Suppressor macrophage treated with lipopolysaccharide for 4 hours (primary cell): ENCODE measurements at places on chromosomes 5 and 9.
A peak's percentile ranks its signal among the peaks of the same experiment; 100 is the strongest.

DNA sequence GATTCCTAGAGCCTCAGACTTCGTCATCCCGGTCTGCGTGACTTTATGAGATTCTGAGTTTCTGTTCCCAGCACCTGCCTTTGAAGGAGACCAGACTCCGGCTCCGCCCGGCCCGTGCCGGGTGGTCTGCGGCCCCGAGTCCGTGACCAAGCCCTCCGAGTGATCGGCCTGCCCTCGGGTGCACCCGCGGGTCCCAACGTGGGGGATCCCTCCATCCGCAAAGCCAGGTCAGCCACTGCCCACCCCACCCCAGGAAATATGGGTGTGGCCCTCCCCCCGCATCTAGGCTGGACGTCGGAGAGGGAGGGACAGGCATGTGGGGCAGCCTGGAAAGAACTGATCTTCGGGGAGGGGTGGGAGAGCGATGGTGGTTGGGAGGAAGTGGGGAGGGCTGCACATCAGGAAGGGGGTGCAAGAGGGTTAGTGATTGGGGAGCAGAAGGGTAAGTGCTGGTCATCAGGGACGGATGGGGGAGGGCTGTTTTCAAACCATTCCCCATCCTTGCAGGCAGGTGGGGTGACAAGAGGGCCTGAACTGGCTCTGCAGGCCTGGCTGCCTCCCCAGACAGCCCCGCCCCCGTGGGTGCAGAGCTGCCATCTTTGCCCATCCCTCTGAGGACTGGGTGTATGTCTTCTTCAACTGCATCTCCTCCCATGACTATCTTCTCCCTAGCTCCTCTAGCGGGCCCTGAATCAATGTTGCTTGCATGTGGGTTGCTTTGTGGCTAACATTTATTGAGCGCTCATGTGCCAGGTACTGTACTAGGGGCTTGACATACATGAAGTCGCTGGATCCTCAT lies 747 bp downstream of the LRSAM1 start:
- peak; percentile 67 for DNase-seq

DNA sequence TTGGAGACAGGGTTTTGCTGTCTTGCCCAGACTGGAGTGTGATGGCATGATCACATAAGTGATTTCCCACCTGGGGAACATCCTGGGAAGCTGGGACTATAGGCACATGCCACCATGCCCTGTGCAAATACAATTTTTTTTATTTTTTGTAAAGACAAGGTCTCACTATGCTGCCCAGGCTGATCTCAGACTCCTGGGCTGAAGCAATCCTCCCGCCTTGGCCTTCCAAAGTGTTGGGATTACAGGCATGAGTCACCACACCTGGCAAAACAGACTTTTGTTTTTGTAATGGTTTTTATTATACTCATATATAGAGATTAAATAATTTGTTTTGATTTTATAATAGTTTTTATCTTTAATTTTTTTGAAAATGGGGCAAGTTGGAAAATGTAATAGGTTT lies 14.7 kb downstream of the DNAJC25 start:
- no peak for DNase-seq

- DNase-seq = no peak
These were observed 29.8 kb downstream of the CORO2A start for GRCh38 chr9:98162613-98163012.

DNA sequence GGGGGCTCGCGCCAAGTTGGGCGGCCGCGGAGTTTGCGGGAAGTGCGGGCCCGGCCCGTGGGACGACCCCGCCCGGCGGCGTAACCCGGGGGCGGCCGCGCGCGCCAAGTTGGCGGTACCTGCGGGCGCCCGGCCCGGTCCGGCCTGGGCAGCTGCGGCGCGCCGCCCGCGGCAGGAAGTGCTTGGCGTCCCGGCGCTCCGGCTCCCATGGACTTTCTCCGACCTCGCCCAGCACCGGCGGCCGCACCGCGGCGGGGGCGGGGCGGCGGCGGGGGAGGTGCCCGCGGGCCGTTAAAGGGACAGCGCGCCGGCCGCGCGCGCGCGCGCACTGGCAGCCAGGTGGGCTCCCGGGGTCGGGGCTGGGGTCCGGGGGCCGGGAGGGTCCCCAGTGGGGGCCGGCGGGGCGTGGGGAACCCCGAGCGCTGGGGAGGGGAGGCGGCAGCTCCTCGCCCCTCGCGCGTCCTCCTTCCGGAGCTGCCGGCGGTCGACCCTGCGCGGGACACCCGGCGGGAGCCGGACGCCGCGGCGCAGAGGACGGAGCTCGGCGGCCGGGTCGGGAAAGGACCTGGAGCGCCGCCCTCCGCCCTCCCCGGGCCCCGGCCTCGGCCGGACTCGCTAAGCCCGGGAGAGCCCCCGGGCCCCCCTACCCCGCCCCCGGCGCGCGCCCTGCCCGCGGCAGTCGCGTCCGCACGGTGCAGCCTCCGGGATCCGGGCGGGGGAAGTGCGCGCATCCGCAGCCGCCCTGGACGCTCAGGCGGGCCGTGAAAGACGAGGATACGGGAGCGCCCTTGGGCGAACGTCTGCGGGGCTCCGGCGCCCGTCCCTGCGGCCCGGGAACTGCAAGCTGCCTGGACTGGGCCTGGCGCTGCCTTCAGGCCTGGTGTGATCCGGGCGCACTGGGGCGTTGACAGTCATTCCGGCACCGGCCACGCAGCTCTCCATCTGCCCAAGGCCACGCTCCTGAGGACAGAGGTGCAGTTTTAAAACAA lies at the start of gene NACC2:
NACC2 (minus strand) TSS at position 220 of the 989 bp plus-strand sequence. CDS start 44,768 bp downstream, outside the sequence.
- DNase-seq = peak; percentile 69

GRCh38 chr9:127277099-127277498 lies 12.5 kb downstream of the GARNL3 start:
- peak; percentile 54 for DNase-seq

GRCh38 chr5:132099905-132100304 lies 26.3 kb downstream of the CSF2 start:
- DNase-seq = no peak

DNA sequence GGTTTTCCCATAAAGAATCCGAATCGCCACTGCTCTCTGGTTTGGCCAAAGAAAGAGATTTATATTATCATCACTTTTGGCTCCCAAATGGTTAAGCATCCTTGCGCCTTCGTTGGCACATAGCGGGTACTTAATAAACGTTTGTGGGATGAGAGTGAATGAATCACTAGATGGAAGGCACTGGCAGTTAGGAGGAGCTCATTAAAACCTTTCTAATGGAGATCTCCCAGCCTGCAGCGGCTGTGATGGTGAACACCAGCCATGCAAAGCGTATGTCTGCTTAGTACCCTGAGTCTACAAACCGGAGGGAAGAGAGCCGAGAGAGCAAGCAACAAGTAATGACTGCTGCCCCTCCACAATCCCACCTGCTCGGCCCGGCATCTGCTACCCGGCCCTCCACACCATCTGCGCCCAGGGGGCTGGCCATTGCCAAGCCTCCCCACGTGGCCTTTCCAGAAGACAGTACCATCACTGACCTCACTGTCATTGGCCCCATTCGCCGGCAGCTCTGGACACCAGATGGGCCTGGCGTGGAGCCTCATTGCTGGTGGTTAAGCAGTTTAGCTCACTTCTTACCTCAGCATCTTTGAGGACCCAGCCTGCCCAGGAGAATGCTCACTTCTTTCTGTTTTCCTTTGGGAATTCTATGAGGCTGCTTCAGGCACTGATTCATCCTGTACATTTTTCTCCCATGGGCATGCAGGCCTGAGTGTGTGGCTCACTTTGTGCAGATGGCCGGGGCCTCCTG lies 39.3 kb upstream of the ANKRD33B start:
- DNase-seq = no peak

- DNase-seq = no peak
These were observed 105.3 kb downstream of the PRDM9 start for GRCh38 chr5:23612701-23613100.

- DNase-seq = no peak
These were observed 335.4 kb downstream of the MSX2 start for GRCh38 chr5:175059687-175060211.

GRCh38 chr5:145350513-145350912 lies 484.6 kb downstream of the PRELID2 start:
- no peak for DNase-seq

GRCh38 chr5:100905259-100905914 lies 2.3 kb upstream of the ST8SIA4 start:
- no peak for DNase-seq

DNA sequence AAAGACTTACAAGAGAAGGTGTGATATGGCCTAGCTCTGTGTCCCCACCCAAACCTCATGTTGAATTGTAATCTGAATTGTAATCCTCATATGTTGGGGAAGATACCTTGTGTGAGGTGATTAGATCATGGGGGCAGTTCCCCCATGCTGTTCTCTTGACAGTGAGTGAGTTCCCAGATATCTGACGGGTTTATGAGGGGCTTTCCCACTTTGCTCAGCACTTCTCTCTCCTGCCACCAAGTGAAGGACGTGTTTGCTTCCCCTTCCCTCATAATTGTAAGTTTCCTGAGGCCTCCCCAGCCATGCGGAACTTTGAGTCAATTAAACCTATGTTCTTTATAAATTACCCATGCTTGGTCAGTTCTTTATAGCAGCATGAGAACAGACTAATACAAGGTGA lies 49.0 kb downstream of the CDO1 start:
- DNase-seq = no peak

GRCh38 chr5:138807182-138807581 lies 54.0 kb downstream of the CTNNA1 start:
- DNase-seq = no peak
